ENCODE measurements at places on chromosomes 5 and 9. TPM values are rescaled to one million over a fixed set of nuclear protein-coding genes. Genes with fewer than 3 reads are reported as not detected.

GRCh38 chr5:173967241-173967640 is 21.7 kb upstream of the C5orf47 start:
- no peaks in the 10 kb centered on the region for H3K4me1 ChIP-seq
- H3K27ac ChIP-seq: no peak overlapping the region
- H3K27me3 ChIP-seq: no peaks in the 10 kb centered on the region
- DNase-seq: no peak
- H3K36me3 ChIP-seq: no peaks in the 10 kb centered on the region

Gene F12
- total RNA-seq: 7.6 TPM

GRCh38 chr5:62124266-62124665 is 181.7 kb upstream of the KIF2A start:
- H3K4me1 ChIP-seq: no peaks in the 10 kb centered on the region
- no peak overlapping the region for H3K4me3 ChIP-seq
- no peak overlapping the region for H3K27ac ChIP-seq
- H3K27me3 ChIP-seq: no peaks in the 10 kb centered on the region
- H3K36me3 ChIP-seq: no peaks in the 10 kb centered on the region
- no peak for DNase-seq

- H3K36me3 ChIP-seq: no peaks in the 10 kb centered on the region
- no peak for DNase-seq
- no peak overlapping the region for H3K27ac ChIP-seq
- H3K4me1 ChIP-seq: no peaks in the 10 kb centered on the region
- H3K4me3 ChIP-seq: no peak overlapping the region
Observed at GRCh38 chr9:36877239-36877638, 156.8 kb downstream of the PAX5 start.

DNA sequence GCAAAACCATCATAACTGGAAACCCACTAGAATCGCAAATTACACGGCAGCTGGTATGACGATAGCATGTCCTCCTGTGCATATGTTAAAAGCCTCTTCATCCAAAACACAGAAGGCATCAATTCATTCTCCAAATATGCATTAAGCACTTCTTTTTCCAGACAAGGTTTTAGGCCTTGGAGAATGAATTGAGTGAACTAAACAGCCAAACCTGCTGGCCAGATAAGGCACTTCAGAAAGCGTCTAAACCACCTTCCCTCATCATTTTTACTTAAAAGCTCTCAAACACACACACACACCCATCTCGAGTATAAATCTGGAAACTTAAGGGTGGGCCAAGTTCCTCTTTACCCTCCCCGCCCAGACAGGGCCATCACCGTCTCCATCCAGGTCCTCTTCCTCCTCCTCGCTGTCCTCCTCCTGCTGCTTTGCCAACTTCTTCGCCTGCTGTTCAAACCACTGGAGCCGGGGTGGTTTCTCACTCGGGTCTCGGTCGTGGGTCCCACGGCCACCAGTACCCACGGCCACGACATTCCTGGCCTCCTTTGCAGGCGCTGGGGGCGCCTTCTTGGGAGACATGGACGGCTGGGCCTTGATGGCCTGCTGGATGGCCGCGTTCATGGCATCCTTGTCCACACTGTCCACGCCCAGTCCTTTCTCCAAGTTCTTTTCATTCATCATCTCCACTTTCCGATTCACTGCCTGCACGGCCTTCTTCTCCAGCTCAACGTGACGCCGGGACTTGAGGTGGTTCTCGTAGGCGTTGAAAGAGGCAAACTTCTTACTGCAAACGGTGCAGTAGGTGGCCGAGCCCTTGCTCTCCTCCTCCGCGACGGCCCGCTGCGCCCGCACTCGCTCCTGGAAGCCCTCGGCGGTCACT is 696 bp downstream of the ZNF622 start:
- H3K27me3 ChIP-seq: no peaks in the 10 kb centered on the region
- H3K4me1 ChIP-seq: peaks cover 6% of the 10 kb centered on the region
- peak overlapping the region; percentile 85 for H3K4me3 ChIP-seq
- H3K27ac ChIP-seq: peak overlapping the region; percentile 67

DNA sequence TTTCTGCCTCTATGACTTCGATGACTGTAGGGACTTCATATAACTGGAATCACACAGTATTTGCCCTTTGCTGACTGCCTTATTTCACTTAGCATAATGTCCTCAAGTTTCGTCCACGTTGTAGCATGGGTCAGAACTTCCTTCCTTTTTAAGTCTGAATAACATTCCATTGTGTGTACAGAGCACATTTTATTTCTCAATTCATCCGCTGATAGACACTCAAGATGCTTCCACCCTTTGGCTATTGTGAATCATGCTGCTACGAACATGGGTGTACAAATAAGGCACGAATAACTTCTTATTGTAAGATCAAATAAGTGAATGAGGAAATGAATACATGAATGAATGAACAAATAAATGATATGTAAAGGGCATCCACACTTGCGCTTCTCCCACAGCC is 13.0 kb downstream of the BARX1 start:
- H3K27ac ChIP-seq: no peak overlapping the region
- no peak for DNase-seq

Gene CDKN2B
- total RNA-seq: 1.8 TPM

DNA sequence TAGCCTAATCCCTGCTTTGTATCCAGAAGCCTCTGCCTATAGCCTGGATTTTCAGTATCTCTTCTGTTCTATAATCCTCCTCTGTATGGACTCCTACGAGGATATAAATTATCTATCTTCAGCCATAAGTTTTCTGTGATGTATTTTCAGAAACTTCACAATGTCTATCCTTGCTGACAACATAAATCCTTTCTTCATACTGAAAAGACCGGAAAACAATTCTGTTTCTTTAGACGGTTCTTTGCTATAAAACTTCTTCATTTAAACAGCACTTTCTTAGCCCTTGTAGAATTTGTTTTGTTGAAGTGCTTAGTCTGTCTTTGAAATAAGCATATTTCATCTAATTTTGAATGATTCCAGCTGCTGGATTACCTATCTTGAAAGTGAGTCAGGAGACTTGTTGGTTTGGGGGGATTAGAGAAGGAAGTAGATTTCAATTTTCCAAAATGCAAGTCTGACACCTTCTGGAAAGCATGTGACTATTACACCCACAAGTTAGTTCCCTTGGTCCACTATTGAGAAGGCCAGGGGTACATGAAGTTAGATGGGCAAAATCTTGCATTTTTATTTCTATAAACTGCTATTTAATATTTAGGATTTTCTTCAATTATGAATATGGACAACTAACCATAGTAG is 96.3 kb upstream of the RANBP3L start:
- no peaks in the 10 kb centered on the region for H3K36me3 ChIP-seq
- H3K27me3 ChIP-seq: no peaks in the 10 kb centered on the region
- no peak overlapping the region for H3K27ac ChIP-seq
- H3K4me3 ChIP-seq: no peak overlapping the region

GRCh38 chr9:14710804-14711203 is 11.7 kb downstream of the CER1 start:
- no peaks in the 10 kb centered on the region for H3K27me3 ChIP-seq
- H3K4me3 ChIP-seq: no peak overlapping the region
- H3K36me3 ChIP-seq: no peaks in the 10 kb centered on the region
- H3K27ac ChIP-seq: no peak overlapping the region
- H3K4me1 ChIP-seq: no peaks in the 10 kb centered on the region
- no peak for DNase-seq

GRCh38 chr9:127574072-127574993 is 37.7 kb upstream of the STXBP1 start:
- no peak for DNase-seq
- peak overlapping the region; percentile 65 for H3K27ac ChIP-seq
- no peaks in the 10 kb centered on the region for H3K36me3 ChIP-seq

GRCh38 chr9:124444166-124444565 is 6.1 kb upstream of the ADGRD2 start:
- H3K27ac ChIP-seq: no peak overlapping the region
- H3K27me3 ChIP-seq: no peaks in the 10 kb centered on the region
- H3K4me1 ChIP-seq: no peaks in the 10 kb centered on the region
- H3K36me3 ChIP-seq: no peaks in the 10 kb centered on the region

DNA sequence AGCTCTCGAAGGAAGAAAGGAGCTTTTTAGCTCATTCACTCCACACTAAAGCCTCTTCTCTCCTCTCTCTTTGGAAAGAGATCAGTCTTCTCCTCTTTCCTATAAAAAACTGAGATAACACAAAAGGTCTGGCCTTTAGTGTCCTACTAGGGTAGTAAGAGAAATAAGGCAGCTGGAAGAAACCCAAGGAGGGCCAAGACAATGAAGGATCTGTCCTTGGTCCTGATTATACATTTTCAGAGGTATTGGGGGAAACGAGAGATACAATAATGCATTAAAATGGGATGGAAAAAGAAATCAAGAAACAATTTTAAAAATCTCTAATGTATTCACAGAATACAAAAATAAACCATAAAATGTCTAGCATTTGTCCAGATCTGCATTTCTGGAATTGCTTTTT is 184.0 kb downstream of the SLF1 start:
- no peak overlapping the region for H3K27ac ChIP-seq
- DNase-seq: no peak
- H3K36me3 ChIP-seq: no peaks in the 10 kb centered on the region
- H3K27me3 ChIP-seq: no peaks in the 10 kb centered on the region

GRCh38 chr9:134435550-134436378 is 109.5 kb downstream of the RXRA start:
- H3K27ac ChIP-seq: peak overlapping the region; percentile 85
- no peak overlapping the region for H3K4me3 ChIP-seq
- no peaks in the 10 kb centered on the region for H3K27me3 ChIP-seq
- peaks cover 39% of the 10 kb centered on the region for H3K4me1 ChIP-seq
- DNase-seq: no peak

GRCh38 chr9:134560206-134560605 is 81.4 kb upstream of the COL5A1 start:
- no peaks in the 10 kb centered on the region for H3K4me1 ChIP-seq
- no peak overlapping the region for H3K4me3 ChIP-seq
- no peaks in the 10 kb centered on the region for H3K27me3 ChIP-seq
- no peak overlapping the region for H3K27ac ChIP-seq
- no peak for DNase-seq

Gene LURAP1L
- 11.8 TPM for total RNA-seq

GRCh38 chr5:97182571-97183099 is 412 bp downstream of the RIOK2 start:
- H3K27ac ChIP-seq: peak overlapping the region; percentile 85
- H3K27me3 ChIP-seq: no peaks in the 10 kb centered on the region
- H3K4me3 ChIP-seq: peak overlapping the region; percentile 86

DNA sequence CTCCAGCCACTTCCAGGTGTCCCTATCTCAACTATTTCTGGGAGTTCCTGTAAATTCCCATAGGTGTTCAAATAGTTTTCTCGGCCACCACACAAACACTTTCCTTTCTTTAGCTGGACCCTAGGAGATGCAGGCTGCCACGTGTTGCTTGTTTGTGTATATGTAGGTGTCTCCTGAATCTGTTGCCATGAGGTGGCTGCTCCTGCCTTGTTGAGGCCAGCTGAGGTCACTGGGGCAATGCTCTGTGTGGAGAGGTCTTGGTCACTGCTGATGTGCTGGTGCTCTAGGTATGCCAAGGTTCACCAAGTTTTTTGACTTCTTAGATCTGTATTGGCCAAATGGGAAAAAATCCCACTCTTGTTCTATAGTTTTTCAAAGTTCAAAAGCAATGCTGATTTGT is 132.5 kb upstream of the CHD1 start:
- H3K27ac ChIP-seq: no peak overlapping the region
- H3K4me1 ChIP-seq: no peaks in the 10 kb centered on the region
- no peak overlapping the region for H3K4me3 ChIP-seq
- H3K36me3 ChIP-seq: no peaks in the 10 kb centered on the region
- H3K27me3 ChIP-seq: no peaks in the 10 kb centered on the region

DNA sequence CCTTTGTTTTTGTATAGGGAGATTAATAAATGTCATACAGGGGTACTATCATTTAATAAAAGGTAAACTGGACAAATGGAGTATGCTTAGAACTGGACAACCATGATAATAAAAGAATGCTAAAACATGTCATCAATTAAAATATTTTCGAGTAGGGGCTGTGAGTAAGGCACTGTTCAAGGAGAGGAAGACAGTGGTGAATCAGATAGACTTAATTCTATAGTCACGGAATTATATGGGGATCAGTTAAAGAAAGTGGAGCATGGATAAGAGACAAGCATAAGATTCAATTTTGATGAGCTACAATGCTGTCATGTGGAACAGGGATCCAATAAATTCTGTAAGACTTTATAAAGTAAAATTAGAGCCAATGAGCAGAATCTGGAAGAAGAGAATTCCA is 104.5 kb downstream of the HMHB1 start:
- H3K27ac ChIP-seq: no peak overlapping the region
- no peaks in the 10 kb centered on the region for H3K27me3 ChIP-seq
- H3K4me1 ChIP-seq: no peaks in the 10 kb centered on the region

Gene PCDHA2
- total RNA-seq: not detected

GRCh38 chr9:86659413-86660046 is 287.8 kb downstream of the GAS1 start:
- H3K27me3 ChIP-seq: no peaks in the 10 kb centered on the region
- DNase-seq: no peak
- H3K36me3 ChIP-seq: no peaks in the 10 kb centered on the region

GRCh38 chr5:132406144-132406783 is 36.8 kb downstream of the SLC22A5 start:
- H3K36me3 ChIP-seq: no peaks in the 10 kb centered on the region
- no peaks in the 10 kb centered on the region for H3K4me1 ChIP-seq
- no peak overlapping the region for H3K4me3 ChIP-seq
- no peak for DNase-seq

DNA sequence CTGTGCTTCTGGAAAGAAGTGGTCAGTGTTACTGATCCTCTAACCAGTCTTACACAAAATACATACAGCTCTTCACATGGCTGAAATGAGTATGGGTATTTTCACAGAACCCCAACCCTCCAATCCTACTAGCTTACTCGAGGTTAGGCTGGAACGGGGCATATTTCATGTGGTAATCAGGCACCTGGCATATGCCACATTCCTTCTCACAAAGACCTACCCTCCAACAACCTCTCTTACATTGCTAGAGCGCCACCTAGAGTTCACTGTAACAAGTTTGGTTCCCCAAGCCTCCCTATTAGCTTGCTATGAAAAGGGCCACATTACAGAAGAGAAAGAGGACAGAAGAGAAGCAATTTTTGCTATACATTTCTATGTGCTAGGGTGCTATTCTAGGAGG is 597.3 kb downstream of the PRELID2 start:
- no peaks in the 10 kb centered on the region for H3K4me1 ChIP-seq
- no peaks in the 10 kb centered on the region for H3K36me3 ChIP-seq
- no peak overlapping the region for H3K27ac ChIP-seq
- H3K27me3 ChIP-seq: no peaks in the 10 kb centered on the region

- no peaks in the 10 kb centered on the region for H3K27me3 ChIP-seq
- H3K27ac ChIP-seq: no peak overlapping the region
- DNase-seq: peak; percentile 22
- no peaks in the 10 kb centered on the region for H3K36me3 ChIP-seq
- no peak overlapping the region for H3K4me3 ChIP-seq
Observed at GRCh38 chr9:3936520-3937235, 363.2 kb downstream of the GLIS3 start.

Gene LECT2
- not detected for total RNA-seq

DNA sequence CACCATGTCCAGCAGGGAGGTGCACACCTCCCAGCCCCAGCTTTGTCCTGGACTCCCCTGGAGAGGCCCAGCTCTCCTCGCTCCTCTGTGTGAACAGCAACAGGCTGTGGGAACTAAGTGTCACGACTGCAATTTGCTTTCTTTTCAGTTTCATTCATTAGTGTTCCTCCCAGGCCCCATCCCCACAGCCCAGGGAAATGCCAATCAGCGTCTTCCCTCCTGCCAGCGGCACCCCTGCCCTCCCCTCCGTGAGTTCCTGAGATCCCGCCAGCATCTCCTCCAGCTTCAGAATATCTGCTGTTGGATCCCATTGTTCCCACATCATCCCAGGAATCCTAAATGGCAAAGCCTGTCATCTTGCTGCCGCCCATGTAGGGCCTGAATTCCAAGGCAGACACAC is 13.1 kb upstream of the RPL26L1 start:
- no peak overlapping the region for H3K4me3 ChIP-seq
- H3K4me1 ChIP-seq: peaks cover 7% of the 10 kb centered on the region
- H3K36me3 ChIP-seq: no peaks in the 10 kb centered on the region
- H3K27ac ChIP-seq: no peak overlapping the region

Gene SHOC1
- 0.28 TPM for total RNA-seq
